NCI-H774 (cell line): ENCODE measurements at places on chromosomes 11 and 22.

DNA sequence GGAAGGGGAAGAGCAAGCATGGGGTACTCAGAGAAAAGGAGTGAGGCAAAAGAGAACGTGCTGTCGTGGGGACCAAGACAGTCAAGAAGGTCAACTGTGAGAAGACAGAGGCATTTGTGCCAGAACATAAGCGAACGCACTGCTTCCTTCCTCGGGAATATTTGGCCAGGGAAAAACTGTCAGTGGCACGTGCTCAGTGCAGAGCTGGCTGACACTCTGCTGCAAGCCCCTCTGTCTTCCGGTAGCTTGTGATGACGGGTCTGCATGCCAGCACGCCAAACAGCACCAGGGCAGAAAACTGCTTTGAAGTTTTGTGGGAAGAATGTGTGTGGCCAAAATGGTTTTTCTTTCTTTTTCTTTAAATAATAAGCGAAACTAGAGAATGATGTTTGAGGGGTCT lies 60.6 kb downstream of the SMCO4 start:
- DNase-seq = no peak

- DNase-seq = no peak
These were observed 48.5 kb upstream of the VPREB1 start for GRCh38 chr22:22196018-22196533.

DNA sequence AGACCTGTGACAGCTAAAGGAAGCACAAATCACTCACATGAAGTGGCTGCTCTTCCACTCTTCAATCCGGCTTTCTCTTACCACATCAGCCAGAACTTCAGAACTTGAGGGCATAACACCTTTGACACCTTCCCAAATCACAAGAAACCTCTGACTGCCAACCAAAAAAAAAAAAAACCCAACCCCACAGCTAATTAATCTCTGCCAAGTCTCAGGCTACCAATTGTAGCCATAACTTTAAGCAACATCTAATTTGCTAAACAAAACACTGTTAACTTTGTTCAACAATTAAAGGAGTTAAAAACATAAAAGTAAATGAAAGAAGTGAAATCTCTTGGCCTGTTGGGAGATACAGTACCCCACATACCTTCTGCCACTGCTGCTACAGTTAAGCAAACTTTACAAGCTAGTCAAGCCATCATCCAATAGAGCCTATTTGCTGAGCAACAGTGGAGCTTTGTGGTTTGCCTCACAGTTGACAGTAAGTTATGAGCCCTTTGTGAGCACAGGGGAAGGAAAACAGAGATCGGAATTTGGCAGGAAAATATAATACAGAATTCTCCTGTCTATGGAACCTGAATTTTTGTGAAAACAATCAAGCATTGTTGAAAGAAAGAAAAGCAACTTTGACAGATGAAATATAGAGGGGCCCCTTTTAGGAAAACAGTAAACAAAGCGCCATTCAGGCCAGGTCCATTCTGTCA lies at the start of gene SOX6:
SOX6 (minus strand) TSS at position 490 of the 704 bp plus-strand sequence. CDS start 15,298 bp downstream, outside the sequence.
- peak; percentile 20 for DNase-seq

- DNase-seq = no peak
These were observed 77.0 kb upstream of the NCAM1 start for GRCh38 chr11:112884012-112884767.

GRCh38 chr11:1039481-1040427 lies 3.2 kb upstream of the MUC6 start:
- DNase-seq = no peak

DNA sequence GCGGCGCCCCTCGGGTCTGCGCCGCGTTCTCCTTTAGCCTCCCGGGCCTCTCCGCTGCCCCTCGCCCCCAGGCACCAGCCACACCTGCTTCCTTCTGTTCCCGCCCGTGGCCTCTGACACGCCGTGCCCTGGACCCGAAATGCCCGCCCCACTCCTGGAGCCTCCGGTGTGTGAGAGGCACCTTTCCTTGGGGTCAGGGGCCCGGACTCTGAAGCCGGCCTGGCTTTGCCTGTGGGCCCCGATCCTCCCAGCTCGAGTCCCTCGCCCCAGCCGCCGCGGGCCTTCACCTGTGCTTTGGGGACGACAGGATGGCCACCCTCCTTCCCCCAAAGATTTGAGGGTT lies 661 bp upstream of the CDPF1 start:
- no peak for DNase-seq

- DNase-seq = no peak
These were observed 3.4 kb upstream of the MS4A15 start for GRCh38 chr11:60753309-60753708.

GRCh38 chr22:20866736-20867135 lies 7.9 kb downstream of the SNAP29 start:
- DNase-seq = no peak

- no peak for DNase-seq
These were observed 175.4 kb downstream of the CWF19L2 start for GRCh38 chr11:107282195-107282594.

DNA sequence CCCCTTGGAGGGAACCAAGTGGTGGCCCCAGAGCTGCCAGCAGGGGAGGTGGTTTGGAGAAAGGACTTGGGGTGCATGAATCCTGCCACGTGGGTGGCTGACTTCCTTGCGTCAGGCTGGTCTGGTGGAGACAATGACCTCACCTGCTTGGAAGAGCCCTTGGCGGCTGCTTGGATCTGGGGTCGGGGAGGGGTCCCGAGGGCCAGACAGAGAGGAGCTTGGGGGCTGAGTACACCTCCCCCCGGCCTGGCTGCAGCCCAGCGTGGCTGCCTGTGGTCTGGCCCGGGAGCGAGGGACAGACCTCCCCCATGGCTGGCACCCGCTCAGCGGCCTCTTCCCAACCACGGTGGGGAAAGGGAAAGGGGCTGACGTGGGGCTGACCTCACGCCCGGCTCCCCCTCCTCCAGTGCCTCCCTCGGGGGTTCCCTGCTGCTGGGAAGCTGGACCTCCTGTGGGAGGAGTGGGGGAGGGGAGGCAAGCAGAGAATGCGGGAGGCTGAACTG lies 13.8 kb downstream of the LIF start:
- DNase-seq = no peak

DNA sequence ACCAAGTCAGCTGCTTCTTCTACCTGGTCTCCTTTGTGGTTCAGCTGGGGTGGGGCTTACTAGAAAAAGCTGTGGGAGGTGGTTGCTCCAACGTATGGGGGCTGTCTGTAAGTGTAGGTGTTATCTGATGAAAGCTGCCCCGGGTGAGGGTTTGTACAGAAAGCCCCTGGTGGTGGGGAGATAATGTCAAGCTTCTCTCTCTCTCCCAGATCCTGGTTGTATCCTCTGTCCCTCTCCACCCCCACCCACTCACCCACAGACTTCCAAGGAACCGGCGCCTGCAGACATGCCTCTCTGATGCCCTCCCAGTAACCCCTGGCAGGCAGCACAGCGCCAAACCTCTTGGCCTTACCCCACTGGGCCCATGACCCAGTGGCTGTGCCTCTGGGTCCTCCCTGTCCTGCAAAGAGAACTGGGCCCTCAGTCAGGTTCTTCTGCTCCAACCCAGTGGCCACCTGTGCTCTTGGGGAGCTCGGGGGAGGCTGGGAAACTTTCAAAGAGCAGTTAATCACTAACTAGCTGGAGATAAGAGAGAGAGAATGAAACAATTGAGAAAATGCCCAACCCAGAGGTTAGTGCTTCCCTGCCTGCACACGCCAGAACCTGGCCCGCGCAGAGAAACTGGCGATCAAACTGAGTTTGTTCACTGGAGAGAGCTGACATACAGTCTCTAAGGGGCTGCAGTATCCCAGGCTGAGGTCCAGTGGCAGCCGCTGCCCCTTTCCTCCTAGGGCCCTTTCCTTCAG lies 20.4 kb upstream of the EHF start:
- no peak for DNase-seq
